ENCODE measurements at places on chromosomes 3 and 15.
A peak's percentile ranks its signal among the peaks of the same experiment; 100 is the strongest.

DNA sequence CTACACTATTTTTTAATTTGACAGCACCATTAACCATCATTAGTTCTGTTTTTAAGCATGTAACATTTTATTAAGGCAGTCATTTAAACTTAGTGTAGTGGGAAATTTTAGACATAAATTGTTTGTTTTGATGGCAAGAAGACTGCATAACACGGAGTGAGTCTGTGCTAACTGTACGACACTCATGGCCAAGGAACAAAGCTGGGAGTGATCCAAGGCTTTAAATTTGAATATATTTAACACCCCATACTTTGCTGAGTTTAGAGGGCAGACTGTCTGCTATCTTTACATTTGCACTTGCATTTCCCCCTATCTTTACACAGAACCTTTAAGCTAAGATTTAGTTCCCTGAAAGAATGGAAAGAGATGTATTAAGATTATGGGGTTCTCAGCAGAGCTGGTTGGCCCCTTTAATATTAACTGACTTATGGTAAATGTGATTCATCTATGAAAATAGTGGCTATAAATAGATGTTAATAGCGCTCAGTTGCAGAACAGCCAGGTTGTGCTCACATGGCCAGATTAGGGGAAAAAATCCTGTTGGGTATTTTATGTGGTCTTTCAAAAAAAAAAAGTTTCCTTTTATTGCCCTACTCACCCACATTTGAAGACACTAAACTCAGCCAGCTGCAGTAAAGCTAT, 120.7 kb downstream of the CMSS1 start:
- no peak for DNase-seq

- no peak for DNase-seq
Measured at GRCh38 chr3:148054999-148055398, 642.7 kb upstream of the AGTR1 start.

- DNase-seq: no peak
Measured at GRCh38 chr15:77749236-77749997, 116.7 kb upstream of the LINGO1 start.

DNA sequence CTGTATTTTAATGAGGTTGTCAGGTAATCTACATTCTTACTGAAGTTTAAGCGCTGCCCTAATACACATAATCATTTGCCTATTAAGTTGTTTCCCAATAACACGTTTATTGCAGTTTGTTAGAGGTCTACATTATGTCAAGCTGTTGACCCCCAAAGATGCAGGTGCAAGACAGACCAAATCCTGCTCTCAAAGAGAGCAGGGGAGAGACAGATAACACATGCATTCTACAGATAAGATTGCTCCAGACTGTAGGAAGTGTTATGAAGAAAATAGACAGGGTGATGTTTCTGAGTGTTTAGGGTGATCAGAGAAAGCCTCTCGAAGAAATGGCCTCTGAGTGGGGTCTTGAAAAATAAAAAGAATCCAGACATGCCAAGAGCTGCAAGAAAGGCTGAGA, 24.8 kb upstream of the OXTR start:
- DNase-seq: no peak

DNA sequence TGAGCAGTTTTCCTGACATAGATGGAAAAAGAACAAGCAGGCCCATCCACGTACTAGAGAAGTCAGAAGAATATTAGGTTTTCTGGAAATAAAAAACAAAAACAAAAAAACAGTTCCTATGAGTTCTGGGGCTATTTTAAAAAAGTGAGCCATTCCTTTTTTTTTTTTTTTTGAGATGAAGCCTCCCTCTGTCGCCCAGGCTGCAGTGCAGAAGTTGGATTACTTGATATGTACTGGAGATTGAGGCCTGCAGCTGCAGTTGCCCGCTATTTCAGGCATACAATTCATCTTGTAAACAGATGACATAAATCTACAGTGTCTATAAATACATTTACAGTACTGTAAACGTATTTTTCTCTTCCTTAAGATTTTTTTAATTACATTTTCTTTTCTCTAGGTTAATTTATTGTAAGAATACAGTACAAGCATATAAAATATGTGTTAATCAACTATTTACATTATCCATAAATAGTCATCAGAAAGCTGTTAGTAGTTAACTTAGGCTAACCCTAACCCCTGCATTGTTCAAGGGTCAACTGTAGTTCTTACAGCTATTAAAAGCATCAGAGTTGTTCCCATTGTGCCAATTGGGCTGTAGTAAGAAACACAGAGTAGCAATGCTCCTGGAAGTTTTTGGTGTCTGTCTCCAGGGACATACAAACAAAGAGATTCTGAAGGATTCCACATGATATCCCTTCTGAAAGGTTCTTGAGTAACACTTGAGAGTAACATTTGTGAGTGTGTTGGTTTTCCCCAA, 11.2 kb upstream of the ACTL6A start:
- DNase-seq: no peak

GRCh38 chr3:2635511-2635910, 474.7 kb downstream of the IL5RA start:
- DNase-seq: no peak

GRCh38 chr3:191985691-191986090, 524.7 kb downstream of the PYDC2 start:
- no peak for DNase-seq

GRCh38 chr3:71090207-71090606, 493.3 kb downstream of the FOXP1 start:
- no peak for DNase-seq

DNA sequence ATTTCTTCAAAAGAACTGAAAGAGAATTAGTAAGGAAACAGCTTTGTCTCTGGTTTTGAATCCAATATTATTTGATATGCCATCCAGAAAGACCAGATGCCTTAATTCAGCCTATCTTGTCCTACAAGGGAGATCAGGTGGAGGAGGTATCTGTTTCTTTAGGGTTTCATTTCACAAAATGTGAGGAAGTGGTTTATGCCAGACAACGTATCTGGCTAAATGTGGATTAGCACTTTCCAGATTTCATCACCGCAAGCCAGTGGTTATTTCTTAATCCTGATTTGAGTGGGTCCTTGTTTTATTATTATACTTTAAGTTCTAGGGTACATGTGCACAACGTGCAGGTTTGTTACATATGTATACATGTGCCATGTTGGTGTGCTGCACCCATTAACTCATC, 271.1 kb downstream of the EBLN2 start:
- DNase-seq: no peak

- no peak for DNase-seq
Measured at GRCh38 chr3:183493296-183494045, 62.0 kb downstream of the KLHL6 start.

- DNase-seq: no peak
Measured at GRCh38 chr3:63067999-63068645, 192.9 kb upstream of the CADPS start.

- no peak for DNase-seq
Measured at GRCh38 chr3:64067506-64068346, 44.4 kb upstream of the PSMD6 start.

- DNase-seq: no peak
Measured at GRCh38 chr3:128238184-128238489, 84.9 kb downstream of the EEFSEC start.

DNA sequence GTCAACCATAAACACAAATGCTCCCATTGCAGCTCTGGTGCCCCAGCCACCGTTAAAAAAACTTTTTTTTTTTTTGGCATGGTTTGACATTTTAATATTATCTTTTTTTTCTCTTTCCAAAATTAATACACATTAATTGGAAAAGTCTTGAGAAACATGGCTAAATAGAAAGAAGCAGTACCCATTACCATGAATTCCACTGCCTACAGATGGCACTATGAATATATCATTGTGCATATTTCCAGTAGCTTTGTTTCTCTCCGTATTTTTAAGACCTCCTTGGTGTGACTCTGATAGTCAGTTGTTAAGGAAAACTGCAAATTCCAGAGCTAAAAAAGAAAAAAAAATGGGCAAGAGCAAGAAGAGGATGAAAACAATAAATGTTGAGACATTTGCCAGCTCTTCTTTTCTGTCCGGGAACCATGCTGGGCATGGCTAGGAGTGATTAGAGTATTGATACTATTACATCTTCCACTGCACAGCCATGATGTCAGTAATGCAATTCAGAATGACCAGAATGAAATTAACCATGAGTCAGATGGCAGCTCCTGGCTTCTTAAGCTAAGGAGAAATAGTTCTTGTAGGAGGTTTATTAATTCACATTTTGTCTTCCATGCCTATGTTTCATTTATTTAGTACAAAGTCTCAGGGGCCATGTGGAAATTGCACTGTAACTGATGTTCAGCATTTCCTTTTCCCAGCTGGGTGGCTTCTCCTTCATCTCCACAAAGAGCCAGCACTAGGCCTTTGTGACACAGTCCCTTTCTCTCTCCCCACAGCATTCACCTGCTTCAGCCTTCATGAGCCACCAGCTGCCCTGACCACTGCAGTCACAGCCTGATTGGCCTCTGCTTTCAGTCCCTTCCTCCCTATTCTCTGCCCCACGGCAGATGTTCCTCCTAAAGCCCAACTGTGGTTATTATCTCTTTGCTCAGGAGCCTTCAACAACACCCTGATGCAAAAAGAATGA, 31.8 kb downstream of the SLC7A14 start:
- no peak for DNase-seq

DNA sequence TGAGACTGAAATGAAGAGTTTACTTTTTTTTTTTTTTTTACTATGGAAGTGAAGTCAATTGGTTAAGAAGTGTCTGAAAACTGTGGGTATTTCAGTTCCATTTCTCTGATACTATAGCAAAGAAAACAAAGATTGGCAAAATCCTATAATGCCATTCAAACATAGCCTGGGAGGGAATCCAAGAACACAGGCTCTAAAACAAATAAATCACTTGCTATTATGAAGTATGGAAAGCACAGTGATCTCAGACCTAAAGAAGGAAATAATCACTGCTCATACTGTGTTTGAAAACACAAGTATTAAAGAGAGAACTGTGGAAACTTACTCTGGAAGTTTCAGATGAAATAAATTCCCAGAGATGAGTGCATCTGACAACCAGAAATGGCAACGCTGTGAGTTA, 12.0 kb downstream of the SAMMSON start:
- no peak for DNase-seq

DNA sequence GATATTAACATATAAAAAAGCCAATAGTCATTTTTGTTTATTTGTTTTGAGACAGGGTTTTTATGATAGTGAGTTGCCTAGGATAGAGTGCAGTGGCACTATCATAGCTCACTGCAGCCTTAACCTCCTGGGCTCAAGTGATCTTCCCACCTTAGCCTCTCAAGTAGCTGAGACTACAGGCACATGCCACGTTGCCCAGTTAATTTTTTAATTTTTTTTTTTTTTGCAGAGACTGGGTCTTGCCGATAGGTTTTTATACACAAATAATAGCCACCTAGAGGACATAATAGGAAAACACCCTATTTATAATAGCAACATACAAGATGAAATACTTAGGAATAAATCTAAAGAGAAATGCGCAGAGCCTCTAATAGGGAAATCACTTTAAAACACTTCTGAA, 13.3 kb downstream of the EIF3J start:
- DNase-seq: no peak

DNA sequence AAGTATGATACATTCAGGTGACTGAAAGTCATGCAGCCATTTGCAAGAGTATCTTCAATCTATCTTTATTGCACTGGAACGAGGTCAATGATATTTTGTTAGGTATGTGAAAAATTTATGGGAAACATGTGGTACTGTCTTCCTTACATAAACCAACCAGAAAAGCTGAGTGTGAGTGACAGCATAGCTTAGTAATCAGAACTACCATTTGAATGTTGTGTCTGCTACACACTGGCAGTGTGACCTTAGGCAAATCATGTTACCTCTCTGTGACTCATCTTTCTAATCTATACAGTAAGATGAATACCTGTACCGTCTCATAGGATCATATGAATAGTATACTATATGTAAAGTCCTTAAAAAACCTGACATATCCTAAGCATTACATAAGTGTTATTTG, 337.9 kb upstream of the IL12A start:
- no peak for DNase-seq

DNA sequence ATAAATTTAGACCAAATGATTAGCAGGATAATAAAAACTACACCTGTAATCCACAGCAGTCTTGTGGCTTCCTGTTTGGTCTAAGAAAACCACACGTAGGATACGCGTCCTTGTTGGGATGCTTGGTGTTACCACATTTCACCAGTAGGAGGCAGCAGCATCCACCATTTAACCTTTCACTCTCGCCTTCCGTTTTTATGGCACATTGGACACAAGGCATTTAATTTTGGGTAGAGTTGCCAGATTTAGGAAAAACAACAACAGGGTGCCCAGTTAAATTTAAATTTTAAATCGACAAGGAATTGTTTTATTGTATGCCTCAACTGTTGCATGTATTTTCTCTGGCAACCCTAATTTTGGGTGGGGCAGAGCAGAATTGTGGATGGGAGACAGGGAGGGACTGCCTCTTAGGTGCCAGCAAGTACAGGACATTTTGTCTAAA, 6.3 kb downstream of the LRRC31 start:
- peak; percentile 12 for DNase-seq

DNA sequence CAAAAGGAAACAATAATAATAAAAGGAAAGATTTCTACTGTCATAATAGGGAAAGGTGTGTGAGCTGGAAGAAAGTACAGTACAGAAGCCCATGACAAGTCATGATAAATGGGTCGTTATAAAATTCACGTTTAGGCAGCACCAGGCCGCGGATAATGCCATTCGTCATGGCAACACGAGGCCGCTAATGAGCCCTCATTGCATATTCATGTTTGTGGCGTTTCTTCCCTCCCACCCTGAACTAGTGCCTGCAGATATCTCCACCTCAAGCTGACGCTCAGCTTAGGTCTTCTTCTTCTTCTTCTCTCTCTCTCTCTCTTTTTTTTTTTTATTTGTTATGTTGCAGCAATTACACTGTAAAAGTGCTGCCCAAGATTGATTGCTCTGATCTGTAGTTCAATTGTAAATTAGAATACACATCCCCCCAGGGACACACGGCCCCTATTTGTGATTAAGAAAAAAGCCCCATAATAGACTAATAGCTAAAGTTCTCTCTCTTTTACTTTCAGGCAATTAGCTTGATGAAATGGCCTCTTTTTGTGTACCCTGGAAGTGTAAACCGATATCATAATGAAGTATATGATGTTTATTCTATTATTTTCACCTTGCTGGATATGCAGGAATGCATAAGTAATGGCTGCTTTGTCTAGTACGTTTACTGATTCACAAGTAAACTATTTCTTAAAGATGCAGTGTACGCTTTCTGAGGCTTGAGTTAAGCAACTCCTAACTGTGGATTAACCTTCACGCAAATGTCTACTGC, 61.9 kb upstream of the NR2F2 start:
- DNase-seq: no peak

DNA sequence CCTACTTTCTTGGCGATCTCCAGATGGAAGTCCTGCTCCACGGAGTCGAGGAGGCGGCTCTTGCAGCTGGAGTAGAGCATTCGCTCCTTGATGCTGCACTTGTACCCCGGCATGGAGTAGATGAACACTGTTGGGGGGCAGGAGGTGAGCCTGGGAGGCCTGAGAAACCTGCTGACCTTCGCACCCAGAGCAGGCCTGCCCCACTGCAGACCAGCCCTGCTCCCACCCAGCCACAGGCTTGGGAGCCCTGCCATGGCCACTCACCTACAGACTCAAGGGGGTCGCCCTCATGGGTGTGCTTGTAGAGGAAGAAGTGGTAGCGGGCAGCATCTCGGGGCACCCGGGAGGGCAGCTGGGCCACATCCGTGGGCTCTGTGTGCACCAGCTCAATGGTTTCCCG, 4.2 kb upstream of the TLR9 start:
- no peak for DNase-seq

Data from stimulated activated CD4-positive, alpha-beta T cell treated with anti-CD3 and anti-CD28 coated beads, TNF-alpha, amount 100 ng/mL, for 1 hour (primary cell).